ENCODE measurements at places on chromosomes 11 and 22.

- no peak for DNase-seq
Measured at GRCh38 chr11:27995083-27995482, 112.9 kb downstream of the KIF18A start.

DNA sequence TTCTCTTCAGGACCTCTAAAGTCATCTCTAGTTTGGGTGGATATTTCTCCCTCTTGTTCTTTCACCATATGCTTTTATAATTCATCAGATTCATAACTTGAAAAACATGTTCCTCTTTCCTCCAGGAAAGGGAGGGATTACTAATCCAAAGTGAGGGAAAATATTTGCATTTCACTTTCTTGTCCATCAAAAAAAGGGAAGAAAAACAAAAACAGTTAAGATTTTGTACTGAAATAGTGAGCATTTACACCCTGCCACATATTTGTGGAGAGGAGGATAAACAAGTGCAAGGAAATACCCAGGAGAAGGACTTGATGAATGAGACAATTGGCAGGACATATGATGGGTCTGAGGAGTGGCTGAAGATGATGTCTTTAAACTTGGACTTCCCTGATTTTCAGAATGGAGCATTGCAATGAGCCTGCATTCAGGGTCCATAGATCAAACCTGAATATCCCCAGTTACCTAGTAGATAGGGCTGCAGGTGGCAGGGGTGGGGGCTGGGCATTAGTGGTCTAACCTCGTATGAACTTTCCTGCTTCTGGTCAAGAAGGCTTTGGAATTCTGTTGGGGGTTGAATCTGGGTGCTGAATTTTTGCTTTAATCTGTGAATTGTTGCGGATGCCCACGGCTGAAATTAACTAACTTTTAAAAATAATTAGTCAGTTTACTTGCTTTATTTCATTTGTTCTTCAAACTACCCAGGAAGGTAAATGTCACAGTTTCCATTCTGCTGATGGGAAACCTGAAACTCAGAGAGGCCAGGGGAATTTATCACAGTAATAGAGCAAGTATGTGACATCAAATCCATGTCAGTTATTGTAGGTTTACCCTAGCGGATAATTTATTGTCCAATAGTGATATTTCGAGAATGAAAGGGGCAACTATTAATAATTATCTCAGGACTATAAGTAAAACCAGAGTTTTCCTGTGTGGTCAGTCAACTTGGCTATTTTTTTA, 36.9 kb upstream of the TMEM123 start:
- DNase-seq = no peak

DNA sequence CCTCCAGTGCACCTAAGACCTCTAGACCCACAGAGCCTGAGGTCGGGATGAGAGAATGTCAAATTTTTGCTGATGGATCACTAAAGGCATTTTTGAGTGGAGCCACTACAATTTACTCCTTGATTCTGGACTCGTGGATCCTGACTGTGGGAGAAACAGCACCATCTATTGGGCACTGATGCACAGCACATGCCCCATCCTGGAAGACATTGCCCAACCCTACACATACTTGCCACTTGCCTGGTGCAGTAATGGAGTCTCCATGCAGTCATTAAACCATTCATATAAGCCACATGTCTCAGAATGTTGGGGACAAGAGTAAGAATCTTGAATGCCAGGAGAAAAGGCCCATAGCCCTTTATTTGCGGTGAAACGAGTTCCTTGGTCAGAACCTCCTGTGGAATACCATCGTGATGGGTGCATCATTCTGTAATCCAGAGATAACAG, 103.9 kb downstream of the GGTLC2 start:
- DNase-seq = peak; percentile 2

GRCh38 chr22:20388200-20388599, 5.8 kb upstream of the ZNF74 start:
- DNase-seq = no peak

DNA sequence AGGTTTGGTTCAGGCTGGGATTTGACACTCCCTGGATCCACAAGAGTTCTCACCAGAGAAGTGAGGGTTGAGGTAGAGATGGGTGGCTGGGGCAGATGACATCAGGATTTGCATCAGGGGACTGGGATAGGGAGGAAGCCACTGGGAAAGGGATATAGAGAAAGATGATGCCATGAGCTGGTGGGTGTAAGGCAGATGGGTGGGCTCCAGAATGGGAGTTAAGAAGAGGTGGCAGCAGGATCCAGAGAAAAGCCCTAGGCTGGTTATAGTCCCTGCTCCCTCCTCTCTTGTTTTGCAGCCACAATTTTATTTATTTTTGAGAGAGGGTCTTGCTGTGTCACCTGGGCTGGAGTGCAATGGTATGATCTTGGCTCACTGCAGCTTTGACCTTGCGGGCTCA, 1.8 kb upstream of the C1QTNF4 start:
- DNase-seq = no peak

GRCh38 chr11:10322401-10322800, 17.5 kb downstream of the ADM start:
- DNase-seq = no peak

DNA sequence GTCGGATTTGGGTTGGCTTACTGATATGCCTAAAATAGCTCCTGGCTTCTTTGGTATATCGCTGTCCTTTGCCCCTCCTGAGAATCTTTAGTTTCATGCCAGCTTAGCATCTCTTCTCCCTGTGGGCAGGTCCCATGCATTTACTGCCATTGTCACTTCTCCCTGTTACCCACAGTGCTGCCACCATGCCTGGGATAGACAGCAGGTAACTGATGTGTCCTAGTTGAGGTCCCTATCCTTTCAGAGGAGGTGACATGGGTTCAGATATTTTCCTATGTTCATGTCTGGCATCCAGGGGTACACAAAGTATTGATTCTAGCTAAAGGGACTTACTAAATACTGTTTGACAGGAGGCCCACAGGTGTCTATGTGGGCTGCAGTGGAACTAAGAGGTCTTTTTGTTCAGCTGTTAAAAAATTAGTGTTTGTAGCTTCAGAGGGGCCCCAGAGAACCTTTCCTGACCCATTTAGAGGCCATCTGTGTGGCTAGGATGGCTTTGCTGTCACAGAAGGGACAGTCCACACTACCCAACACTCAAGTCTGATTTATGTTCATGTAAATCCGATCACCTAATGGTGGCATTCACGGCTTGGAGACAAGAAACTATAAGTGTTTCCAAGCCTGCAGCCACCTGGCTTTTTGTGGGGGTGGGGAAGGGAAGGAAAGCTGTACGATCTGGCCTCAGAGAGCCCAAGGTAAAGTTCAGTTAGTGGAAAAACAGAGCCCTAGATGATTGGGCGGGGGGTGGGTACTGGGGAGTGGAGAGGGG, 8.5 kb downstream of the TIMP3 start:
- DNase-seq = no peak

DNA sequence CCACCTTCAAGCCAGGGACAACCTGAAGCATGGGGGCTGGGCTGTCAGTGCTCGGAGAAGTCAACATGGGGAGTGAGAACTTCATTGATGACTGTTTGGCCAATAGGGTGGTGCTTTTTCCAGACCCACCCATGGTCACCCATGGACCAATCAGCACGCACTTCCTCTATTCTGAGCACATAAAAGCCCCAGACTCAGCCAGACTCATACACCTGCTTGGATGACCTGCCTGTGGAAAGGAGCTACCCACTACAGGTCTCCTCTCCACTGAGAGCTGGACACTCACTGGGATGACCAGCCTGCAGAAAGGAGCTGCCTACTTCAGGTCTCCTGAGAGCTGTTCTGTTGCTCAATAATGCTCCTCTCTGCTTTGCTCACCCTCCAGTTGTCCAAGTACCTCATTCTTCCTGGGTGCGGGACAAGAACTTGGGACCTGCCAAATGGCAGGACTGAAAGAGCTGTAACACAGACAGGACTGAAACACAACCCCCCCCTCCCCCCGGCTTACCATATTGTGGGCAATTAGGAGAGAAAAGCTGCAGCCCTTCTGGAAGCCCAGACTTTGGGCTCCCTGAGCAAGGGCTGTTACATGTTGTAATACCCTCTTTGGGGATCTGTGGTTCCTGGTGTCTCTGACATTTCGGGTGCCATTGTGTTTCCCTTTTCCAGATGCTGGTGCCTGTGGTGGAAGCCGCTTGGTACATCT, 44.4 kb upstream of the WNT11 start:
- no peak for DNase-seq
